ENCODE measurements at places on chromosomes 13 and 19. TPM values are rescaled to one million over a fixed set of nuclear protein-coding genes. Genes with fewer than 3 reads are reported as not detected.

Gene APLP1
- 99.5 TPM for total RNA-seq

Gene ALDH16A1
- 23.0 TPM for total RNA-seq

Gene FRY
- total RNA-seq, result 0.03 TPM

Gene ZNF154
- total RNA-seq, result not detected

Gene UBE2L5
- not detected for total RNA-seq

Gene HSH2D
- total RNA-seq, result 0.08 TPM

Gene TIMM50
- total RNA-seq, result 211 TPM

Gene PCDH9
- 8.7 TPM for total RNA-seq

Gene ZNF296
- total RNA-seq, result 5.1 TPM

Gene MBD3L2
- total RNA-seq, result not detected

Gene PDE4A
- total RNA-seq, result 3.7 TPM

Gene PABPC3
- total RNA-seq, result 0.12 TPM

Gene SRRM5
- 1.1 TPM for total RNA-seq

Gene MCEMP1
- not detected for total RNA-seq

Gene KLK14
- total RNA-seq, result 0.50 TPM

Gene PRTN3
- 0.28 TPM for total RNA-seq

Gene ZNF556
- not detected for total RNA-seq

Gene PGLYRP2
- not detected for total RNA-seq

Gene SHC2
- 1.3 TPM for total RNA-seq

Gene FSD1
- 7.7 TPM for total RNA-seq

Gene HCST
- total RNA-seq, result not detected

Gene ZNF497
- total RNA-seq, result 1.8 TPM

Gene LGI4
- 0.13 TPM for total RNA-seq

Gene RGS9BP
- total RNA-seq, result 0.26 TPM

Gene SPIB
- 0.25 TPM for total RNA-seq

Gene SETDB2
- 1.9 TPM for total RNA-seq

Gene MAP3K10
- total RNA-seq, result 19.3 TPM

Gene MYO1F
- total RNA-seq, result 0.17 TPM

Gene GADD45B
- total RNA-seq, result 38.6 TPM

Gene NCCRP1
- 1.4 TPM for total RNA-seq

Data from A549 treated with CpdA at 1 μM for 4 hours (cell line).